ENCODE measurements at places on chromosomes 5 and 9.
A peak's percentile ranks its signal among the peaks of the same experiment; 100 is the strongest.

DNA sequence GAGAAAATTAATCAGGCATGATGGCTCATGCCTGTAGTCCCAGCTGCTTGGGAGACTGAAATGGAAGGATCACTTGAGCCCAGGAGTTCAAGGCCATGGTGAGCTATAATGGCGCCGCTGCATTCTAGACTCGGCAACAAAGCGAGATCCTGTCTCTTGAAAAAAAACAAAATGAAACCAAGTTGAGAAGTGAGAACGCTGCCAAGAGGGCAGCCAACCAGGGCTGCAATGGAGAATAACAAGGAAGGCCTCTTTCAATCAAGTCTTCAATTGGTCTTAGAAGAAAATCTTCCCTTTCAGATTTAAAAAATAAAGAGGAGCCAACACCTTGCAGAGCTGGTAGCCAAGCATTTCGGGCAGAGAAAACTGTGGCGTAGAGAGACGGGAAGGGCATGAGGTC is 14.7 kb downstream of the KIAA1958 start:
- no peak for DNase-seq

- DNase-seq, result peak; percentile 48
These were observed 133.4 kb downstream of the UGCG start for GRCh38 chr9:112029921-112030444.

GRCh38 chr5:34531751-34532360 is 124.3 kb upstream of the RAI14 start:
- peak; percentile 63 for DNase-seq

DNA sequence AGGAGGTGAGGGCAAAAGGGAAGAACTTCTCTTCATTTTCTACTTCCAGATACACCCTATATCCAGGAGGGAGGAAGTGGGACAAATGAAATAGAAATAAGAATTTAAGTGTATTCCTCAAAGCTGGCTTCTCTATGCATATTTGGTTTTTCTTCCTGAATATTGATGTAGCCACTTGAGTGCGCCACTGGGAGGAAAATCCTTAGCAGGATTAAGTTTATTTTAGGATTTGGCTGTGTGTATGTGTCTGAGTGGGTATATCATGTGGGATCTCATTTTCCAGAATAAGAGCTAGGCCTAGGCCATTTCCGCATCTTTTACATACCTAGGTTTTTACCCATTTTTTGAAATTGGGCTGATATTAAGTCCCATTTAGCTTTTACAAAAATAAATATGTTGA is 42.5 kb downstream of the MAP1B start:
- no peak for DNase-seq

GRCh38 chr5:149561848-149562247 is 10.6 kb upstream of the CSNK1A1 start:
- peak; percentile 96 for DNase-seq

DNA sequence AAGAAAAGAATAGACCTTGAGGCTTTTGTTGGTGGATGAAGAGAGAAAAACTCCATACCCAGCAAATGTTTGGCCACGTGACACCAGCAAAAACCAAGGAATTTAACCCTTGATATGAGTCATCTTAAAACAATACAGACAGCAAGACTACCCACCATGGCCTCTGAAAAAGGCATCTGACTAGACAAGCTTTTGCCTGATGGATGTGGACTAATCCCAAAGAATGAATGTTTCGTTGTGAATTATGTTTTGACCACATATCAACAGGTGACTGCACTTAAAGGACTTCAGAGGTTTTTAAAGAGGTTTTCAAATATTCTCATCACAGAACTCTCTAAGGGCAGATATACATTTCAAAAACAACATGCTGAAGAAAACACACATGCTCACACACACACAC is 33.0 kb upstream of the SLC1A3 start:
- DNase-seq, result peak; percentile 94

DNA sequence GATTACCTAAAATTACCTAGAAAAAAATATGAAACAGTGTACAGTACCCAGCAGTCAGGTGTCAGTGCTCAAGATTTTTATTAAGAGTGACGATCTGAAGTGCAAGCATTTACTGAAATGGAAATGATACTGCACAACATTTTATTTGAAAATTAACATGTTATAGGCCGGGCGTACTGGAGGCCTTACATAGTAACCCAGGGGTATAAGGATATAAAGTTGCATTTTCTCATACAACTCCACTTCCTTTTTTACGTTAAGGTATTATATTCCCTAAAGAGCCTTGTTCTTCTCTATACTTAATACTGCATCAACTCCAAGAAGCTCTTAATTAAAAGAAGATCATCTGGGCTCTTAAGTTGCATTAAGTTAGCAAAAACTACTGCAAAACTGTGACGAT is 3.3 kb downstream of the MAT2B start:
- DNase-seq, result no peak

DNA sequence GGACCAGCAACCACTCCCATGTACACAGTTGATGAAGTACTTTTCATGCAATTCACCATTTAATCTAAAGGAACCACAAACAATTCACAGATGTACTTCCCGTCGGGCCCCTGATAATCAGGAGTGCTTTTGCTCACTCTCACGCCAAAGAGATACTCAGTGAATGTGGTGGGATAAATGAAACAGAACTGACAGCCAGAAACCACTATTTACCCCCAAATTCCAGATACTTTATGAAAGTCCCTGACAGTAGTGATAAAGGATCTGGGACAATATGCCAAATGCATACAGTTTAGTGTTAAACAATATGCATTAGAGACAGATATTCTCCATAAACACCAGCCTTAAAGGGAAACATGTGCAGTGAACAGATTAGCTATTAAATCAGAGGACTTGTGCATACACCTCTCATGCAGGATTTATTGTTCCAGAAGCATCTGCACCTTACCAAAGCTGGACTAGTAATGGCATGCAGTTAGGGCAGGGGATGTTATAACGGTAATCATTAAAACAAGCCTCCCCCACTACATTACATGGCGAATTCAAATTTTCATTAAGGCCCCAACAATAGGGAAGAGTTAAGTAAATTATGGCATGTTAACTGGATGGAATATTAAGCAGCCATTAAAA is 74.0 kb upstream of the SLC25A51 start:
- no peak for DNase-seq

GRCh38 chr5:153629027-153629895 is 138.8 kb downstream of the GRIA1 start:
- peak; percentile 99 for DNase-seq

DNA sequence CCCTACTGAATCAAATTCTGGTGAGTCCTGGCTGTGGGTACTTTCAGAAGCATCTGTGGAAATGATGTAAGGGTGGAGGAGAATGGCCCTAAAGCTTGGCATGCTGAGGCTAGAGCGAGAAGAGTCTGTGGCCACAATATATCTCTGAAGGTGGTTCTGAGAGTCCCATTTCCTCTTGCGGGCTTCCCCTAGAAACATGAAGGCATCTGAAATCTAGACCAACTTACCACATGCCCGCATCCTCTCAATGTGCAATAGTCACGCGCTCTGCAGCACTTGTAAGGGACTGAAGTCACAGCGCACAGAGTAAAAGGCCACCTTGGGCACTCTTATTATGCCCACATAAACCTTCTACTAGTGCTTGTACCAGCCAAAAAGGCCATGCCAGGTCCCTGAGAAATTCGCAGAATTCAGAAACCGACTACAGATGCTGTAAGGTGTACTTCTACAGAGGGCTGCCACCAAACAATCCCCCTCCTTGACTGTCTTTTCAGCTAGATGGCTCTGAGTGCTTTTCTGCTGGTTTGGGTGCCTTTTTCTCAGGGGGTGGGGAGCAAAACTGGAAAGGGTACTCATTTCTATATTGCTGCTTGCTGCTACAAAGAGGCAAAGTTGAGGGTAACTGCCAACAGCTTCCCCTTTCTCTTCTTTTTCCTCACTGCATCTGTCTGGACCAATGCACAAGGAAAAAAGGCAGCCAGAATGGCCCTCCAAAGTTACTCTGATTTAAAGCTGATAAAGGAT is 107.3 kb downstream of the ZDHHC21 start:
- DNase-seq, result no peak

DNA sequence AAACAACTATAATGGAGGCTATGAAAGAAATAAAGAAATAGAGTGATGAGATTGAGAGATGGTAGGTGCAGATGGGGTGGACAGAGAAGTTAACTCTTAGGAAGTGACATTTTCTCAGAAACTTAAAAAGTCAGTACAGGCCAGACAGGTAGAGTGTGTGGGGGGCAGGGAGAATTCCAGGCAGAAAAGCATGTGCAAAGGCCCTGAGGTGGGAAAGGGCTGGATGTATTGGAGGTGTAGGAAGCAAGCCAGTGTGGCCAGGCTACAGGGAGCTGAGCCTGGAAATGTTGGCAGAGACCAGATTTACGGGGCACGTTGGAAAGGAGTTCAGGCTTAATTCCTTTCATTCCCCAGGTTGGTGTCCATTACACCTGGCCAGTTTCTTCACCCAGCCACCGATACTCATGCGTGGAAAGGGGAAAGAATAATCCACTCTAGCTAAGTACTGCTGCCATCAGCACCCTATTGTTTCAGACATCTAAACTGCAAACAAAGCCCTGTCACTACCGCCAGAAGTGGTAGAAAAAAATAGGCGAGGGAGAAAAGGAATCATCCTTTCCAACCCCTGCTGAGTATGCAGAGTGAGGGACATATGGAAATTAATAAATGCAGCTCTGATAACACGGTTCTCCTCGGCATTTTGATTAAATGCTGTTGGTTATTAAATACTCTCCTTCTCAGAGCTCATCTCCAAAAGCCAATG is 116.8 kb upstream of the GPR151 start:
- DNase-seq, result no peak

- peak; percentile 96 for DNase-seq
These were observed 104.8 kb upstream of the CD180 start for GRCh38 chr5:67301285-67301903.

- peak; percentile 68 for DNase-seq
These were observed 77.6 kb upstream of the ANKRD55 start for GRCh38 chr5:56310711-56311204.

GRCh38 chr9:37732952-37733351 is 20.7 kb upstream of the TRMT10B start:
- no peak for DNase-seq

GRCh38 chr9:93121316-93122241 is 12.5 kb downstream of the NINJ1 start:
- DNase-seq, result no peak

- DNase-seq, result peak; percentile 14
These were observed 276.3 kb downstream of the COX7C start for GRCh38 chr5:86894056-86894455.

DNA sequence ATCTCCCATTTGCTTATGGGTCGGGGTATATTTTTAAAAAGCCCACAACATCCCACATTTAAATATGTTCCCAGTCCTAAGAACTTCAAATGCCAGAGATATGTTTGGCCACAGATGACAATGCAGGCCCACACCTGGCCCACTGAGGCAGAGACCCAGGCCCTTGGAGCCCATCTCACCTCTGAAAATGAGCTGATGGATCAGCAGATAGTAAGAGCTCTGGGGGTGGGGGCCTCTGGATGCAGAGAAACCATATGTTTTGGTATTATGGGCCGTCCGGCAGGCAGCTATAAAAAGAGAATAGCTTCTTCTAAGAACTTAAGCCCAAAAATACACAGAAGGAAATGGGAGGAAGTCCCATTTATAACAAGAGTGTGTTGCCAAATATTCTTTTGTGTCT is 256.0 kb downstream of the GRIA1 start:
- no peak for DNase-seq

DNA sequence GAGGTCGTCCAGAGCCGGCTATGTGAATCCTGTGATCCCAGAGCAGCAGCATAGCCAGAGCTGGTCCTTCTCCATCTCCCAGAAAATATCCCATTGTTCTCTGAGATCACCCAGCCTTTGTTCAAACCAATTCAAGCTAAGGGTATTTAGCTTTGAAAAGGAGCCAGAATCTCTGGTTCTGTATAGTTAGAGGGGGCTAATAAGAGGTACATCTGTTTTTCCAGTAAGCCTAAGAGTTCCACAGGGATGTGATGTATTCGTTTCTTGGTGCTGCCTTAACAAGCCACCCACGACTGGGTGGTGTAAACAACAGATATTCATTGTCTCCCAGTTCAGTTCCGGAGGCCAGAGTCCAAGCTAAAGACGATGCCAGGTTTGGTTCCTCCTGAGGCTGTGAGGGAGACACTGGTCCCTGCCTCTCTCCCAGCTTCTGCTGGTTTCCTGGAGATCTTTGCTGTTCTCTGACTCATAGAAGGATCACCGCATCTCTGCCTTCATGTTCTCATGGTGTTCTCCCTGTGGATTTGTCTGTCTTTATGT is 344.8 kb downstream of the MTRR start:
- no peak for DNase-seq

GRCh38 chr9:135255033-135255840 is 167.8 kb downstream of the OLFM1 start:
- DNase-seq, result no peak

- no peak for DNase-seq
These were observed 612.6 kb downstream of the EBF1 start for GRCh38 chr5:158487156-158487555.

GRCh38 chr5:59274106-59274636 is 619.4 kb downstream of the PDE4D start:
- DNase-seq, result no peak

DNA sequence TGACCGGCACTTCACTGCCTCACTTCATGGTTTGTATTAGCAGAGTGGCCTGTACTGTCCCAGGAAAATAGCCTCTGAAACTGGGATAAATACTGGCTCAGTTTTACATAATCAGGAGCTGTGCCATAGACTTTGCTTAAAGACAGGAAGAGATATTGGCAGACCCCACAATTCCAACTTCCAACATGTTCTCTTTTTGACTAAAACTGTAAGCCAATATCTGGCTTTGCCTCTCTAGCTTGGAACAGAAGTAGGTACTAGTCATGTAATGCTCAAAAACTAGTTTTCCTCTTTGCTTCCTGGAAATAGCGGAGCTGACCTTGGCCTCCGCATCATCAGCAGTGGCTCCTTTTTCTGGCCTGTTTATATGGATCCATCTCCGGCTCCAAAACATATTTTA is 276.9 kb downstream of the CDH9 start:
- DNase-seq, result no peak

- peak; percentile 31 for DNase-seq
These were observed 832 bp downstream of the LMBRD2 start for GRCh38 chr5:36150676-36151433.

GRCh38 chr9:133429214-133429613 is 7.0 kb downstream of the ADAMTS13 start:
- no peak for DNase-seq

- DNase-seq, result no peak
These were observed 265.6 kb downstream of the TLE1 start for GRCh38 chr9:81423589-81424326.

DNA sequence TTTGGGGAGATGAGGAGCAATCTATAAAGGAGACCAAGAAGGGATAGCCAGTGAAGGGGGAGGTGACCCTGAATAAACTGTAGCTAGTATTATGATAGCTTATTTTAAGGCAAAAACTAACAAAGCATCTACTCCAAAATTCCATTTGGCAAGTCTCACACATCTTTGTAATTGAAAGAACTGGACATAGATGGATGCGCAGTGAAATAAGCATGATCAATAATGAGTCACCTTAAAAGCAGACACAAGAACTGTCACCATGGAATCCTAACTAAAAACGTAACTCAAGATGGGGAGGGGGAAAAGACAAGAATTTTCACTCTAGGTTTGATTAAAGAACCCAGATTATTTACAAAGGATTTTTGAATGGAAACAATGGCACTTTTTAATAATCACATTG is 164.5 kb downstream of the MED27 start:
- peak; percentile 58 for DNase-seq
